ENCODE measurements at places on chromosomes 6 and 20.

DNA sequence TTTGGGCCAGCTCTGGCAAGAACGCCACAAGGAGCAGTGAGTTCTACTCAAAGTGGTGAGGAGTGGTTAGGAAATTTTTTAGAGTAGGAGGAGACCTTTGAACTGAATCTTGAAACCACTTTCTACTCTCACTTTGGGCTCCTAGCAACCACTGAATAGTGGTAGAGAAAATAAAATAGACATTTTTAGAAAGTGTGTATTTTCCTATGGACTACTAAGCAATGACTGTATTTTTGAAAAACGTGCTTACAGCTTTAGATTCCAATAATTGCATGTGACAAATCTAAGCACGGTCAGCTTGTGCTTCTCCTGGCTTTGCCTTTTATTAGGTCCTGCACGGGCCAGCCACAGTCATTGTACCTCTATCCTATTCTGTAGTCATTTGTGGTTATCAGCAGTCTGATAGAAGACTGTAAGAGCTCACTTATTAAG lies 8.7 kb upstream of the IFNGR1 start:
- no peak overlapping the region for H3K27ac ChIP-seq
- H3K36me3 ChIP-seq, result no peaks in the 10 kb centered on the region
- peaks cover 6% of the 10 kb centered on the region for H3K27me3 ChIP-seq
- DNase-seq, result no peak
- H3K4me3 ChIP-seq, result no peak overlapping the region

DNA sequence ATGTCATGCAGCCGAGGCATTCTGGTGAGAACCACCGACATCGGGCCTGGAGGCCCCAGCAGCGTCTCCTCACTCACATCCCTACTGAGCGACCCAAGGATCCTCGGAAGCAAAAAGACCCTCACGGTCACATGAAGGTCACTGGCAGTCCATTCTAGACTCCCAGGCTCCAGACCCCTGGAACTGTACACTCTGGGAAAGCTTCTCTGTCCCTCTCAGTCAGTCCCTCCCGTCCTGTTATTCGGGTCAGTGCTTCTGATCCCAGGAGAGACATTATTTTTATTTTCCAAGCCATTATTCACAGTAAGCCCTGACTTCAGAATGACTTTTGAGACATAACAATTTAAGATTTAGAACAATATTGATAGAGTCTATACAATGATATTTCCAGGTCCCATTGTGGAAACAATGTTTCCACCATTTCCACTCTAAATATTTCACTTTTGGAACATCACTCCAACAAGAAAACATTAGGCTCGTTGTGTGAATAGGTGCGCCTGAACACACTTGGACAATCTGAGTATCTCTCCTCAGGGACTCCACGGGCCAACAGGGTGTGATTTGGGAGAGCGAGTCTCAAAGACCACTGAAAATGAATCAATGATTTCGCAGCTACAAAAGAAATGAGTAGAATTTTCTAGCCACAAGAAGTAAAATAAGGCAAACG lies 199.7 kb downstream of the SOD2 start:
- H3K36me3 ChIP-seq, result no peaks in the 10 kb centered on the region
- DNase-seq, result no peak
- peaks cover 9% of the 10 kb centered on the region for H3K27me3 ChIP-seq
- H3K4me1 ChIP-seq, result no peaks in the 10 kb centered on the region

GRCh38 chr6:151620179-151620578 lies 126.4 kb downstream of the CCDC170 start:
- no peaks in the 10 kb centered on the region for H3K4me1 ChIP-seq
- no peak overlapping the region for H3K27ac ChIP-seq
- no peak overlapping the region for H3K4me3 ChIP-seq
- no peak for DNase-seq

DNA sequence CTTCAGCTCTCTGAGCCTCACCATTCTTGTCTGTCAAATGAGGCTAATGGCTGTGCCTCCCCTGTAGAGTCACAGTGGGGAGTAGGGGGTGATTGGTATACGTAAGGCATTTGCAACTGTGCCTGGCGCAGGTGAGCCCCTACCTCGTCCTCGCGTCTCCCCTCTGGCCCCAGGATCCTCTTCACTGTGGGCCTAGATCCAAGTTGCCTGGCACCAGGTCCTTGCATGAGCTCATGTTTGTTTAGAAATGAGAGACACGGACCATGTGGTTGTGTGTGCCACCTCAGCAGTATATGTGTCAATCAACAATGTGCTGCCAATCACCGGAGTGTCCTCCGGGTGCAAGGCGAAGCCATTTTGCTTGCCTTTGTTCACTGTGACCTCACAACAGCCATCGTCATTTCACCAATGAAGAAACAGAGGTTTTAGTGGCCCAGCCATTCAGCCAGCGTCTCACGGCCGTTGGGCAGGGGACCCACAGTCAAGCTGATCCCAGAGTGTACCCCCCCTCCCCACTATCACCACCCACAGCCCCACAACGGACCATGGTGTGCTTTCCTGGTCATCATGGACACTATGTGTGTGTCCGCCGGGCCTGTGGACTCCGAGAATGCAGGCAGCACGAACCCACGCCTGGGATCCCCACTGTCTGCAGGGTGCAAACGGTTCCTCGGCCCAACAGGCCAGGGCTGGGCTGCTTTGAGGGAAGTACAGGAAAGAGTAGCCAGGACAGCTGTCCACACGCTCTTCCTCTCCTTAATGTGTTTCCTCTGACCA lies 35.9 kb upstream of the STX16 start:
- peaks cover 13% of the 10 kb centered on the region for H3K27me3 ChIP-seq
- DNase-seq, result no peak
- no peak overlapping the region for H3K4me3 ChIP-seq
- no peaks in the 10 kb centered on the region for H3K36me3 ChIP-seq
- H3K27ac ChIP-seq, result no peak overlapping the region
- no peaks in the 10 kb centered on the region for H3K4me1 ChIP-seq

DNA sequence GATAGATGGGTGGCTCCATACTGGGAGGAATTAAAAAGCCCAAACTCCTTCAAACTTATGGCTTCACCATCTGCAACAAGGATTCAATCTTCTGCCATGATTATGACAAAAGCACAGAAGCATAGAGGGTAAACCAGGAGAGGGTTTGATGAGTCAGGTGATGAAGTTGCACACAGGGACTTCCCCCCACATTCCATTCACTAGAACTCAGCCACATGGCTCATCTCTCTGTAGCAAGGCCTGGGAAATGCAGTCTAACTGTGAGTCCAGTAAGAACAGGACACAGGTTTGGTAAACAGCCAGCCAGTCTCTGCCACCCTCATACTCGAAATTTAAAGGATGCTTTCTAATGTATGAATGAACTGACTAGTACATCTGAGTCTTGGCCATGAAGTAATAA lies 142.9 kb downstream of the HIVEP2 start:
- H3K27ac ChIP-seq, result peak overlapping the region; percentile 88
- H3K4me3 ChIP-seq, result no peak overlapping the region
- peaks cover 15% of the 10 kb centered on the region for H3K36me3 ChIP-seq
- no peaks in the 10 kb centered on the region for H3K27me3 ChIP-seq

All from activated naive CD4-positive, alpha-beta T cell treated with anti-CD3 and anti-CD28 coated beads for 36 hours (primary cell).